Iris pigment epithelial cell (primary cell): ENCODE measurements at places on chromosomes 4 and X.

DNA sequence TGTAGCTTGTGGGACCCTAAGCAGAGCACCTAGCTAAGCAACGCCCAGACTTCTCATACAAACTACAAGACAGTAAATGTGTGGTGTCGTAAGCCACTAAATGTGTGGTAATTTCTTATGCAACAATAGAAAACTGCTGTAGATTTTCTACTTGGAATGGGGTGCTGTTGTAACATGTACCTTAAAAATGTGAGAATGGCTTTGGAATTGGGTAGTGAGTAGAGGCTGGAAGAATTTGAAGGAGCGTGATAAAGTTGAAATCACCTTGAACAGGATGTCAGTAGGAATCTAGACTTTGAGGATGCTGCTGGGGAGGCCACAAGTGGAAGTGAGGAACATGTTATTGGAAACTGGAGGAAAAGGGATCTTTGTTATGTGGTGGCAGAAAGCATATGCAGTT is 43.2 kb upstream of the FUNDC1 start:
- DNase-seq = no peak

- DNase-seq = no peak
Measured at GRCh38 chrX:45862801-45863200, 662.1 kb upstream of the DIPK2B start.

- DNase-seq = no peak
Measured at GRCh38 chr4:24743927-24744326, 51.4 kb upstream of the SOD3 start.

GRCh38 chrX:105697984-105698781 is 124.2 kb upstream of the NRK start:
- DNase-seq = peak; percentile 17

DNA sequence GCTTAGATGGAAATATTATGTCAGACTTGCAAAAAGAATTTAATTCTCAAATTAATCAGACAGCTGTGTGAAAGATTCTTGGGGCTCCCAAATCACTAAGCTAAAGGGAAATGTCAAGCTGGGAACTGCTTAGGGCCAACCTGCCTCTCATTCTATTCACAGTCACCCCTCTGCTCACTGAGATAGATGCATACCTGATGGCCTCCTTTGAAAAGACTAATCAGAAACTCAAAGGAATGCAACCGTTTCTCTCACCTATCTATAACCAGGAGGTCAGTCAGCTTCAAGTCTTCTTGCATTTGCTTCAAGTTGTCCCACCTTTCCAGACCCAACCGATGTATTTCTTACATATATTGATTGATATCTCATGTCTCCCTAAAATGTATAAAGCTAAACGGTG is 882.7 kb downstream of the CENPC start:
- no peak for DNase-seq

DNA sequence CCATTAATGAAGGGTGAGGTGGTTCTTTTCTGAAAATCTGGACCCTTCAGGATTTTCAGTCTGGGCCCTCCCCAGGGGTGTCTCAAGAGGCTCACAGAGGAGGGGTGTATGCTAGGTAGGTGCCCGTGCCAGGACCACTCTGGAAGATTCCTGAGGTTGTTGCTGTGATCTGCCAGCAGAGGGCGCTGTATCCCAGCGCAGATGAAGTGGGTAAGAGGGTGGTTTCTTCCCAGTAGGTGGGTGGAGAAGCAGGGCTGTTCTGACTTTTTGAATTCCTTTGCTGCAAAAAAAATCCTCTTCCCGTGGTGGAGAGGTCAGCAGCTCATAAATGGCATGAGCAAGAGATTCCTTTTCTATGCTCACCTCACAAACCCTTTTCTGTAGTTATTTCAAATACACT is 51.1 kb downstream of the SCML1 start:
- peak; percentile 15 for DNase-seq

GRCh38 chrX:20355187-20355586 is 88.5 kb upstream of the RPS6KA3 start:
- no peak for DNase-seq

DNA sequence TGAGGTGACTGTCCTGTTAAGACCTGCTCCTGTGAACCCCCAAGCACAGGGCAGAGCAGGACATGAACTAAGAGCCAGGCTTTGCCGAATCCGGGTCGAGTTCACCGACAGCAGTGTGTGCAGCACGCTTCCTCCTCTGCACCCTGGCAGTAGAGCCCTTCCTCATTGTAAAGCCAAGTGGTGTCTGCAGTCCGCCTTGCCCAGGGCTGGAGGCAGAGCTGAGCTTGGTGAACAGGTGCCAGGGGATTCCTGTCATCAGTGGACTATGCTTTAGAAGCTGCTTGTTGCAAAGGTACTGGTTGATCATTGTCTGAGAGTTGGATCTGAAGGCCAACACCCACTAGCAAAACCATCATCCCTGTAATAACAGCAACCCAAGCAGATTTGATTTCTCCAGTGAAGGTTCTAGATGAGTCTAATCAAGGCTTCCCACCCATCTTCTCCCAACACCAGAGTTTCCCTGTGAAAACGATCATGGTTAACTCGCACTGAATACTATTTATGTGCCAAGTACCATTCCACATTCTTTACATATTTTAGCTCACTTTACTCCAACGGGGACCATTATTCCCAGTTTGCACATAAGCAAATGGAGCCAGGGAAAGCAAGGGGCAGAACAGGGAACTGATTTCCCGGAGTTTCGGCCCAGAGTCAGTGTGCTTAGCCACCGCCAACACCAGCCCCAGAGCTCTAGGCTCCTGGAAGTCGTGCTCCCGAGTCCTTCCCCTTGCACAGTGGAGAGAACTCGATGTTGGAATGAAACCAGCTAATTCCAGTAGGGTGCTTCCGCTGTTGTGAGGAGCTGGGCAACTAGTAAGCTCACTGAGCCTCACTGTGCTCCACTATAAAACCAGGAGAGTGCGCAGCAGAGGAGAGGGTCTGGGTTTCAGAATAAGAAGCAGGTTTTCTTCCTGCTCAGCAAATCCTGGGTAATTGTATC is 1.4 kb upstream of the SLC34A2 start:
- DNase-seq = no peak

DNA sequence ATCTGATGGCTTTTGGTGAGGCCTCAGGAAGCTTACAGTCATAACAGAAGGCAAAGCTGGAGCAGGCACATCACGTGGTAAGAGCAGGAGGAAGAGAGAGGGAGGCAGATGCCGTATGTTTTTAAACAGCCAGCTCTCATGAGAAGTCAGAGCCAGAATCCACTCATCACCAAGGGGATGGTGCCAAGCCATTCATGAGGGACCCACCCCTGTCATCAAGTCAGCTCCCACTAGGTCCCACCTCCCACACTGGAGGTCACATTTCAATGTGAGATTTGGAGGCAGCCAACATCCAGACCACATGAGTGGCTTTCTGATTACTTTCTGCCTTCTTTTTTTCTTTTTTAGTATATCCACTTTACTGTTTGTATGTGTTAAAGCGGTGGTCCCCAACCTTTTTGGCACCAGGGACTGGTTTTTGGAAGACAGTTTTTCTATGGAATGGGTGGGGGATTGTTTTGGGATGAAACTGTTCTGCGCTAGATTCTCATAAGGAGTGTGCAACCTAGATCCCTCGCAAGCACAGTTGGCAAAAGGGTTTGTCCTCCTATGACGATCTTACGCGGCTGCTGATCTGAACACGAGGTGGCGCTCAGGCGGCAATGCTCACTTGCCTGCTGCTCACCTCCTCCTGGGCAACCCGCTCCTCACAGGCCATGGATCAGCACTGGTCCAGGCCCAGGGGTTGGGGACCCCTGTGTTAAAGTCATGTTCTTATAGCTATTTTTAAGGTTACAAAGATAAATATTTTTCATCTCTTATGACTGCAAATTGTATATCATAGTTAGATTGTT is 61.7 kb downstream of the SLIT2 start:
- DNase-seq = no peak

DNA sequence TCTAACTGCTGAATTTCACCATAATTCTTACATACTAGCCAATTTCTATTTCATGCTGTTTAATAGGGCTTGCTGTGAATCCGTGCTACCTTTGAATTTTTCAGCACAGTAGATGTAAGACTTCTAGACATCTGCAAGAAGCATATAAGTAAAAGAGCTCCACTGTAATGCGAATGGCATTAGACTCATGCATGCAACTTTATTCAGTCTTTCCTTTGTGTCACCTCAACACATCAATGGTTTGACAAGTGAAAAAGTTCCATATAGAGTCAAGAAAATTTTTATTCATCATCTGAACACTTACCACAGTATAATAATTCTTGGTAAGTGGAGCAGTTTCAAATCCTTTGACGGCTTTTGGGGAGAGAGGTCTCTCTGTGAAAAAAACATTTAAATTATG is 48.9 kb downstream of the ARHGEF6 start:
- no peak for DNase-seq

- no peak for DNase-seq
Measured at GRCh38 chr4:97457253-97457652, 686.0 kb downstream of the STPG2 start.

GRCh38 chr4:45596379-45597101 is 527.3 kb downstream of the GABRG1 start:
- no peak for DNase-seq

GRCh38 chr4:38455092-38455862 is 208.7 kb upstream of the KLF3 start:
- no peak for DNase-seq

- DNase-seq = no peak
Measured at GRCh38 chr4:103303011-103303410, 104.9 kb upstream of the CENPE start.

- DNase-seq = no peak
Measured at GRCh38 chrX:122910697-122911096, 273.4 kb upstream of the GRIA3 start.

GRCh38 chr4:33961761-33962160 is 2282.6 kb downstream of the ARAP2 start:
- peak; percentile 39 for DNase-seq

DNA sequence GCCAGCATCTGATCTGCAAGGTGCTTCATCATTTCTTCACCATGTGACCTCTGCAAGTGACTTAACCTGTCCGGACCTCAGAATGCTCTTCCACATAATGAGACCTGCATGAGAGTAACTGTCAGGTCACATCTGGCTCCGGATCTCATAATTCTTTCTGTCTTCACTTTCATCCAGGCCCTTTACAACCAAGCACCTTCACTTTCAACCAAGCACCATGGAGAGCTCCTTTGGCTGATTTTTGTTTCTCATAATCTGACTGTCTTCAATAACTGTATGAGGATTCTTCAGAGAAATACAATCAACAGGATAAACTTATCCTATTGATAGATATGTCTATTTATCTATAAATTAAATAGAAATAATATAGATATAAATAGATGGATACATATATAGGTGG is 148.1 kb downstream of the VCX3A start:
- DNase-seq = no peak

DNA sequence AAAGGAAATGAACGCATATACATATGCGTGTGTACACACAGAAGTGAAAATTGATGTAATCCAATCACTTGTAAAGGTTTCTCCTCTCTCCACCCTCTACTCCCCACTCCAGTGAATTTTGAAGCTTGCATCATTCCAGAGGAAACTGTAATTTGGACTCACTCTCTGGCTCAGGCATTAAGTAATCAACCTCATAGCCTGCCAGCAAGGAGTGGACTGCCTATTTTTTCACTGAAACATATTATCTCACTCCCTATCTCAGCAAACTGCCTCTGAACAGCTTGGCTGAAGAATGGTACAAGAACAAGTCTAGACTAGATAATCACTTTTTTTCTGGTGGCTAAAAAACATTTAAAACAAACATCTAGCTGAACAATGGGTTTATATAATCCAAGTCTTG is 124.2 kb downstream of the C4orf51 start:
- DNase-seq = peak; percentile 97

GRCh38 chrX:46758163-46758955 is 559 bp downstream of the SLC9A7 start:
- DNase-seq = peak; percentile 34

GRCh38 chr4:102629673-102630072 is 128.5 kb downstream of the NFKB1 start:
- no peak for DNase-seq

- DNase-seq = no peak
Measured at GRCh38 chr4:184310881-184311709, 93.4 kb upstream of the ENPP6 start.

GRCh38 chr4:11532138-11532537 is 103.4 kb upstream of the HS3ST1 start:
- no peak for DNase-seq

- no peak for DNase-seq
Measured at GRCh38 chrX:33188286-33188685, 23.1 kb downstream of the DMD start.

GRCh38 chr4:26233350-26233749 is 87.5 kb upstream of the RBPJ start:
- no peak for DNase-seq

GRCh38 chr4:40065010-40065409 is 8.4 kb downstream of the N4BP2 start:
- no peak for DNase-seq

DNA sequence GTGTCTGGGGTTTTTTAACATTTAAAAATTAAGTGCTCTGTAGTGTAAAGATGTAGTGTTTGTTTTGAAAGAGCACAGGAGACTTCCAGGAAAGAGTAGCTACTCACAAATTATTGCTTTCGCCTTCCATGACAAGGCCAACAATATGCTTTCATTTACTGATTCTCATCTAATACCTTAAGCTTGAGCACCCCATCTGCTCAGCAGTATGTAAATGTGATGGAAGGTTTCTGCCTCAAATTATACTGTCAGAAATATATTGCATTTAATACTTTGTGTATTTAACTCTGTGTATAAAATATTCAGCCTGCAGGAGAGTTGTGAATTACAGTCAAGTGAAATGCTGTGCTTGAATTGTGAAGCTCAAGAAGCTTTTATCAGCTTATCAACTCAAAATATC is 296.3 kb upstream of the ATOH1 start:
- no peak for DNase-seq

DNA sequence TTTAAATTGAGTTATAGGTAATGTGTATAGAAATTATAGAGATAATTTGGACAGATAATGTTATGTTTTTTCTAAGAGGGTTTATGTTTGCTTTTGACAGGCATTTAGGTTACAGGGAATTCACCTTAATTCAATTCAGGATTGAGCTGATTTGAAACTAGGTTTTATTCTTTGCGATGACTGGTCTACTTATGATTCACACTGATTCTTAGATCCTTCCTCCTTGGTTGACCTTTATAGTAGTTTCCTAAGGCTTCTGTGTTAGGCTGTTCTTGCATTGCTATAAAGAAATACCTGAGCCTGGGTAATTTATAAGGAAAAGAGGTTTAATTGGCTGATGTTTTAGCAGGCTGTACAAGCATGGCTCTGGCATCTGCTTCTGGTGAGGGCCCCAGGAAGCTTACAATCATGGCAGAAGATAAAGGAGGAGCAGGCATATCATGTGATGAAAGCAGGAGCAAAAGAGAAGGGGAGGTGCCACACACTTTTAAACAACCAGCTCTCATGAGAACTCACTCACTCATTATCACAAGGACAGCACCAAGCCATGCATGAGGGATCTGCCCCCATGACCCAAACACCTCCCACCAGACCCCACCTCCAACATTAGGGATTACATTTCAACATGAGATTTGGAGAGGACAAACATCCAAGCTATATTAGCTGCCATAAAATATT is 155.0 kb upstream of the SFRP2 start:
- DNase-seq = no peak

DNA sequence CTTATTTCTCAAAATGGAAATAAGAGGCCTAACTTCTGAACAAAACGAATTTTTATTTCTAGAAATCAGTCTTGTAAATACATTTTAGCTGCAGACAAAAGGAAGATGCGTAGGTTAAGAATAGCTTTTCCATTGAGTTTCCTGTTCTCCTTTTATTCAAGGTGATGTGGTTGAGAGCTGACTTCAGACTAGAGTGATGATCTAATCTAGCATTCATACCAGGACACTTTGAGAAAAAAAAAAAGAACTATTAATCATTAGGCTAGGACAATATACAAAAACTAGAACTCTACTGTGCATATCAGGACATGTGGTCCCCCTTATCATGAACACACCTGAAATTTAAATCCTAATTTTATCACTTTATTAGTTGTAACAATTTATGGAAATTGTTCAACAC is 884.5 kb upstream of the EPHA5 start:
- DNase-seq = peak; percentile 18
